Thymus (tissue), 14 donors: ENCODE measurements at places on chromosomes 7 and 10. TPM values are rescaled to one million over a fixed set of nuclear protein-coding genes. Genes with fewer than 3 reads are reported as not detected.

Gene TFEC
- 9.1 TPM for total RNA-seq

Gene OR2AE1
- total RNA-seq, result not detected

Gene BRAT1
- 19.9 TPM for total RNA-seq

Gene GPR15LG
- total RNA-seq, result 0.38 TPM

- H3K27ac ChIP-seq, result no peak overlapping the region
- DNase-seq, result peak; percentile 5
- no peaks in the 10 kb centered on the region for H3K4me1 ChIP-seq
- H3K27me3 ChIP-seq, result no peaks in the 10 kb centered on the region
- peaks cover 67% of the 10 kb centered on the region for H3K36me3 ChIP-seq
- H3K4me3 ChIP-seq, result no peak overlapping the region
Measured at GRCh38 chr10:7756360-7756992, 31.3 kb downstream of the KIN start.

GRCh38 chr7:129169171-129169671 is 19.2 kb upstream of the SMO start:
- H3K27ac ChIP-seq, result peak overlapping the region; percentile 60
- peak; percentile 58 for DNase-seq
- peaks cover 16% of the 10 kb centered on the region for H3K4me1 ChIP-seq
- H3K27me3 ChIP-seq, result no peaks in the 10 kb centered on the region
